ENCODE measurements at places on chromosomes 16 and 17. TPM values are rescaled to one million over a fixed set of nuclear protein-coding genes. Genes with fewer than 3 reads are reported as not detected.

Gene GSDMA
- not detected for total RNA-seq

Gene YBX2
- total RNA-seq: not detected

Gene PLA2G10
- total RNA-seq: not detected

Gene IKZF3
- not detected for total RNA-seq

Gene CLTC
- 272 TPM for total RNA-seq

Gene TMEM235
- total RNA-seq: not detected

Gene GPR139
- total RNA-seq: not detected

Gene C1QL1
- 0.31 TPM for total RNA-seq

Gene ANKRD40CL
- not detected for total RNA-seq

Gene KRT16
- not detected for total RNA-seq

Gene MPP2
- 7.6 TPM for total RNA-seq

Gene DUS2
- 4.9 TPM for total RNA-seq

Gene TXNL4B
- 9.4 TPM for total RNA-seq

Gene GP1BA
- not detected for total RNA-seq

Gene THRA
- 26.6 TPM for total RNA-seq

Gene DPEP3
- total RNA-seq: not detected

Gene ZNF263
- 30.3 TPM for total RNA-seq

Gene TMEM238L
- not detected for total RNA-seq

Gene SLC16A6
- 0.06 TPM for total RNA-seq

Gene DNASE1L2
- total RNA-seq: not detected

Gene MT1M
- total RNA-seq: 0.24 TPM

Gene AOC3
- total RNA-seq: 3.3 TPM

Gene GAS7
- 25.6 TPM for total RNA-seq

Gene NUPR1
- total RNA-seq: 40.7 TPM

Gene SERPINF2
- 0.69 TPM for total RNA-seq

Gene PRRT2
- 1.2 TPM for total RNA-seq

Gene KCNJ18
- total RNA-seq: not detected

Gene GRB7
- 0.44 TPM for total RNA-seq

Gene TPSAB1
- not detected for total RNA-seq

Gene BBS2
- total RNA-seq: 31.0 TPM

Gene CDH13
- total RNA-seq: 75.6 TPM

Gene KRT20
- total RNA-seq: not detected

Gene CTU2
- total RNA-seq: 9.9 TPM

Gene WFDC1
- 0.10 TPM for total RNA-seq

Gene ABCA6
- total RNA-seq: 98.0 TPM

Gene TMIGD1
- total RNA-seq: not detected

Gene FAM117A
- total RNA-seq: 7.0 TPM

Gene PYDC1
- not detected for total RNA-seq

Gene RNU2-1
- total RNA-seq: not detected

Gene PRR15L
- total RNA-seq: not detected

Gene FOXJ1
- not detected for total RNA-seq

Gene CFAP97D1
- 0.20 TPM for total RNA-seq

Gene KRTAP4-1
- not detected for total RNA-seq

Gene GGA2
- total RNA-seq: 21.3 TPM

Gene ASGR2
- not detected for total RNA-seq

Gene PRR29
- total RNA-seq: 0.49 TPM

Gene CES1
- 41.6 TPM for total RNA-seq

Gene CBX2
- total RNA-seq: 0.39 TPM
